Stimulated activated CD8-positive, alpha-beta memory T cell treated with anti-CD3 and anti-CD28 coated beads, Interleukin-7, amount 100 ng/mL, for 48 hours (primary cell): ENCODE measurements at places on chromosomes 2 and 18.

GRCh38 chr2:202072226-202072625 is 829 bp upstream of the KIAA2012 start:
- no peak for DNase-seq

GRCh38 chr2:238183821-238184220 is 19.7 kb downstream of the ILKAP start:
- no peak for DNase-seq

DNA sequence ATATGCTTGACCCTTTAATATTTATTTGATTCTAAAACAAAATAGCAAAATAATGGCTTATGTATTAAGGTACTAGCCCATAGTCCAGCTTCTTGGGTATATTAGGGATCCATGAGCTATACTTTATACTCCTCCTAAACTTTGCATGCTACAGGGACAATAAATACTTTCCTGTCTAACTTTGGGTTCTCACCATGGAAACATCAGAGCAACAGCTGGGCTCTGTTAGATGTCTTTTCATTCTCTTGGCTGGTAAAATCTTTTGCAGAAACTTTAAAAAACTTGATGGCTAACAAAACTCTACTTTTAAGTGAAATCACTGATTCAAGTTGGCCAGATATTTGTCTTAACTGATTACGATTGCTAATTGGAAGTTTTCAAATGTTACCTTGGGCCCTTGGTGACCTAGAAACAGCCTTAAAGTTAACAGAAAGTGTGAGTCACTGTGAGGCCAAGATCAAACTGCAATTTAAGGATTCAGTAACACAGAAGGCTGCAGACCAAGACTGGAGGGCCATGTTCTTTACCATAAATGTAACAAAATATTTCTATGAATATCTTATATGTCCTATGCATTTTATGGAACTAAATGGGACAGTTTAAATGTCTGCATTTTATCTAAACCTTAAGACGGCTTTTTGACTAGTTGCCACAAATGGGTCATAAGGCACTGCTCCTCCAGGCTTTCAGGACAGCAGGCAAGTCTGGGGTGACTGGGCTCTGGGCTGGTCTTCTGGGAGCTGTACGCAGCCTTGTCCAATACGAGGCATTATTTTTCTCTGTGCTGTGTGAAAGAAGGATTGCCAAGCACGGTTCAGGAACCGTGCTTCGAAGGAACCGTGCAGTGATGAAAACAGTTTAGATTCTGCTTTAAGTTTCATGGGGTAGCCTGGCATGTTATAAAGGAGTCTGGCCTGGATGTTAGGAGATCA is 188.5 kb downstream of the TPGS2 start:
- no peak for DNase-seq

DNA sequence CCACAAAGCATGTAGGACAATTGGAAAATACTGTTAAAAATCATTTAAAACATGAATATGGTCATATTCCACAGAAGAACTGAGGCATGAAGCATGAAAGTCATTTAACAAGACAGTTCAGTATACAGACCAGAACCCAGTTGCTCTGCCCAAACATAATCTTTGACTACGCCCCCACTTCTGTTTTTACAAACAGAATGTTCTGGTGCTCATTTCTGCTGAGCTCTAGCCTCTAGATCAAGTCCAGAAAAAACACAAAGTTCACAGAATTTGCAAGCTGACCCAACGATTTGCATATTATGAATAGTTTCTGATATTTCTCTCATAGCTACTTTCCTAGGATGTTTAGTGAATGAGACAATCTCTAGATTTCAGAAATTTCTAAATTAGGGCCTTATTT is 424.9 kb downstream of the PID1 start:
- DNase-seq = no peak

DNA sequence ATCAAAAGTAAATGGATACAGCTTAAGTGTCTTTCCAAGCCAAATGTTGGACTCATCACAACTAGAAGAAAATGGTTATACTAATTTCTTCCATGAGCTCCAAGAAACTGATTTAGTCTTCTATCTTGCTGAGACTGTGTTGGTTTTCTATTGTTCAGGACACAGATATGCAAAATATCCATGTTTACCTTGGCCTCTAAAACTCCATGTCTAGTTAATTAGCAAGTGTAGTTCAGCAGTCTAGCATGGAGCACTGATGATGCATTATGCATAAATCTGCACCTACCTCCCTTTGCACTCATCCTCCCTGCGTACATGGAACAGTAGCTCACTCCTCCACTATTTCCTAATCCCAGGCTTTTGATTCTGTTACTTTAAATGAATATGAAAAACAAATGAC is 731.4 kb upstream of the CHAC2 start:
- DNase-seq = no peak

- DNase-seq = no peak
Measured at GRCh38 chr2:19600506-19600905, 242.1 kb upstream of the OSR1 start.

DNA sequence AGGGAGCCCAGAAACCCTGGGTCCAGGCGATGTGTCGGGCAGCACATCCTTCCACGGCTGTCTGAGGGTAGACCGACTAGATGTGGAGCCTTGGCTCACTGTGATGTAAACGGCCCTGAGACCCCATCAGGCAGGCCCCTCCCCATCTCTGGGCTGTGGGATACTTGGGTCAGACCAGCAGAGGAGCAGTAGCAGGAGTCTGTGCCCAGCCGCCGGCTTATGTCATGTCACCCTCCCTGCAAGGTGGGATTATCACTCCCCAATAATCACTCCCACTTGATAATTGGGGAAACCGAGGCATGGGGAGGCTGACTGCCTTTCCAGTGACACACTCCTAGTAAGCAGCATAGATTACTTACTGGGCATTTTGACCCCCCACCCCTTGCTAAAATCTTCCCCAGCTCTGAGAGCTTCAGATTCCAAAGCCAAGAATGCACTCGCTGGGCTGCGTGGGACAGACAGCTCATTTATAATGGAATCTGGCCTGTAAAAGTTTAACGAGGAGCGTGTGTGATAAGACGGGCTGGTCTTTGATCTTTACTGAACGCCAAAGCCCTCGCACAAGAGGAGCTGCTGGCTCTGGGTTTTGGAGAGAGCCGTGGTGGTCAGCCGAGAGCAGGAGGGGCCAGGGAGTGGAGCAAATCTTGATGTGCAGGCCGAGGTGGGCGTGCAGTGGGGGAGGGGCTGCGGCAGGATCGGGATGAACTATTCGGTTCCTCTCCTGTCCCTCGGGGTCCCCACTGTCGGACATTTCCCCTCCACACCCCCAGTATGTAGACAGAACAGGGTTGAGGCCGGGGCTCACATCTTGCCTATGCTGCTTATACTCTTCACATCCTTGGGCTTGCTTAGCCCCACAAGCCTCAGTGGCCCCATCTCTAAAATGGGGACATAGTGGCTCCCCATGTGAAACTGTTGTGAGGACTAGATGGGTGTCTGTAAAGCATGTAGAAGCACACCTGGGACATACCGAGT is 200.0 kb downstream of the GLI2 start:
- DNase-seq = no peak

GRCh38 chr2:169928463-169928864 is 101.2 kb downstream of the UBR3 start:
- no peak for DNase-seq

- DNase-seq = no peak
Measured at GRCh38 chr2:63121055-63121834, 70.6 kb downstream of the OTX1 start.

DNA sequence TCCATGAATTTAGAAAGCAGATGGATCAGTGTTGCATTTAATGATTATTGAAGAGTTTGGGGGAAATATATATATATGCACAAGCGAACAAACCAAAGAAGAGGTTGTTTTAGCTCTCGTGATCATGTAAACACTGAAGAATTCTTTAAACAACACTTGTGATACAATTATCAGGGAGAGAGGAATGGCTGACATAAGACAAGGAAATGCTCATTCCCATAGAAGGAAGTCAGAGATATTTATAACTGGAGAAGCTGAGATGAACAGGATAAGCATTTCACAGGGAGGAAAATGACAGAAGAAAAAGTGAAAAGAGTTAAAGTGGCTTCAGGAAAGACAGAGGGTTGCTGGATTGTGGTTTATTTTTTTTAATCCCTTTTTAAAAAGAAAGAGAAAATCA is 10.6 kb upstream of the COL6A3 start:
- no peak for DNase-seq

- DNase-seq = no peak
Measured at GRCh38 chr2:236193026-236193425, 24.8 kb upstream of the GBX2 start.

DNA sequence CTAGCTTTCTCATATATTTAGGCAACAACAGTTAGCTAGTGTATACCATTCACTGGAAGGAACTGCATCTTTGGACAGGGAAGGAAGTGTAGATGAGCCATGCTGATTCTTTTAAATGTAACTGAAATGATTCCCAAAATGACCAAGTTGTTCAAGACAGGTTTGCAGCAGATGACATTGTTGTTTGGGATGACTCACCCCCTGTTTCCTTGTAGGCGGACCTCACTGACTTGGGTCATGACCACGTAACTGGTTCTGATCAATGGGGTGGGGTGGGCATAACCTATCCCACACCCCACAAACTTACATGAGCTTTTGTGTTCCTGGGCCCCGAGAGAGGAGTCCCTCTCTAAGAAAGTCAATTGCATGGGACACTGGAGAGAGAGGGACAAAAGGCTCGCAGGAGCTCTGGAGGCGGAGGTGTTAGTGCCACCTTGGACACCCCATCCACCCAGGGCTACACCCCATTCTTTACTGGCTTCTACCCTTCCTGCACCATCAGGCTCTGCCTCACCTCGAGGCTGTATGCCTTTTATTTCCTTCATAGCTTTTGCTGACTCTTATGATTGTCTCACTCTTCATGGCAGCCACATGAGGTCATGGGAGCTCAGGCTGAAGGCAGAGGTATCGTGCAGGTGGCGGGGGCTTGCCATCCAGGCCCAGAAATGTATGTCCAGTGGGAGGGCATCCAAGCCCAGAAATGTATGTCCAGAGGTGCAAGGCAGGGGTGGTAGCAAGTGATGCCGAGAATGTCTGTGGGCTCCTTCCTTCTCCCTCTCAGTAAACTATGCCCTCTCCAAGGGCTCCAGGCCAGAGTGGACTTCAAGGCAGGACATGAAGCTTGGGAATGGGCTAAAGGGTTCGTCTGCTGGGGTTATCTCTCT is 108.0 kb downstream of the TWIST2 start:
- DNase-seq = no peak

DNA sequence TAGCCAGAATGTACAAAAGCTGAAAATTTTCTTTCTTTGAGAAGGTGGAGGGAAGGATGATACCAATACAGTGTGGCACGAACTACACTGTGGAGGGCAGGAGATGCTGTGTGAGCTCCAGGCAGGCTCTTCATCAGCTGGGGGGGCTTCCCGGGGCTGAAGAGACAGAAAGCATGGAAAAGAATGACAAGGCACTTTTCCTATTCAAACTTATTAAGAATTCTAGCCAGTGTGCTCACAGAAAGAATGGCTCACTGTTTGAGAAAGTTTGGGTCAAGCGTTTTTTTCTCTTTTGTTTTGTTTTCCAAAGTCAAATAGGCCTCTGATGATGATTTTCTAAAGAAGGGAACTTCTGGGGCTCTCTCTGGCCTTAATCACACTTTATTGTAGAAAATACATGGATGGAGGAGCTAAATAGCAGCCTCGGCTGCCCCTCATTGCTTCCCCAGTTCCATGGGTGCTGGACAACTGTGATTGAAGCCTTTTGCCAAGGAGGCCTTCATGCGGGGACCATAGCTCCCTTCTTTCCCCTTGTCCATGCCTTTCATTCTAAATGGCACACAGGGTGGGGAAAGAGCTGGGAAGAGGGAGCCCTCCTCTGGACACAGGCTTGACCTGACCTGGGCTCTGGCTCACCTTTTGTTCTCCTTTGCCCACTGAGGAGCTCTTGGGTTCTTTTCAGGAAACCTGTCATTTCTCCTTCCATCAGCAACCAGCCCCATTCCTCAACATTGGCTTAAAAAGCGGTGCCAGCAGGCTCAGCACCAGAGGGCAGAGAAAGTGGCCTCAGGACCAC is 130.6 kb downstream of the TDRD15 start:
- no peak for DNase-seq

DNA sequence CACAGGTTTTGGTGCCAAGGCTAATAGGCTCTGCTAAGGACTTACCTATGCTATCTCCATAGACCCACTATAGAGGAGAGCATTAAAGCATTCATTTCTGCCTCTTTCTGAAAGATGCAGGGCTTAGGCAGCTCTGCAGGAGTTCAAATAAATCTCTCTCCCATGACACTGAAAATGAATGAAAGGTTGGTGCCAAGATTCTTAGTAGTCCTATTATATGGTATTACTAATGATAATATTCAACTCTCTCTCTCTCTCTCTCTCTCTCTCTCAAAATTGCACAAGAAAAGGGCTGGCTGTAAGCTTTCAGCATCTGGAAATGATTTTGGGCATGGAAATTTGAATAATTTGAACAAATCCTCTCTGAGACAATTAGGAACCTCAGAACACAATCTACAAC is 433.7 kb downstream of the MBD2 start:
- DNase-seq = no peak

- DNase-seq = no peak
Measured at GRCh38 chr2:220452561-220452960, 825.1 kb downstream of the SLC4A3 start.
